ENCODE measurements at places on chromosomes 2 and 18.

DNA sequence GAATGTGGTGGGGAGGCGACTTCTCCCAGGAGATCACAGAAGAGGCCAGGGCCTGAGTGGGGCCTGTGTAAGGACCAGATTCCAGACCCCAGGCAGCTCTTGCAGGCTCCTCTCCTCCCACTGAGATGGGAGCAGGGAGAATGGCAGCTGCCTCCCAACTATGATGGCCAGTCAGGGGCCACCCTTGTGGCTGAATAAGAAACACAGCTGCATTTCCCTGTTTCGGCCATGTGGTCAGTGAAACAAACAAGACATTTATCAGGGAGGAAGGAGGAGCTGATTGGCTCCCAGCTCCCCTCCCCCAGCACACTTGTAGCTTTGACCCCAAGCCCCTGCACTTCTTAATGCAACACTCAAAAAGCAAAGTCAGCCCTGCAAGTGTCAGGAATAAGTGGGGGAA is 143.5 kb downstream of the CELF4 start:
- DNase-seq = no peak

DNA sequence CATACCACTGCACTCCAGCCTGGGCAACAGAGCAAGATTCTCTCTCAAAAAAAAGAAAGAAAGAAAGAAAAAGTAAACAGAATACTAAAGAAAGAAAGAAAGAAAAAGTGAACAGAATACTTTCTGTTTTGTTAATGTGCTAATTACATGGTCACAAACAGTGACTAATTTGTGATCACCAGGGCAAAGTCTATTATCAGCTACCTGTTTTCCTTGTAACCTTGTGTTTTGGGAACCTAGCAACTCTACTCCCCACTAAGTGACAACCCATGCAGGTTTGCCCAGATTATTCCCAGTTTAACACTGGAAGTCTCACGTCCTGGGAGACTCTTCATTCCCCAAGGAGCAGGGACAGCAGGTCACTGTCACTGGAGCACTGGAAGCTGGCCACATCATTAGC is 16.7 kb upstream of the UGT1A9 start:
- DNase-seq = no peak

GRCh38 chr18:79107886-79108285 is 38.7 kb downstream of the ATP9B start:
- no peak for DNase-seq

- no peak for DNase-seq
Observed at GRCh38 chr2:157836531-157836930, 39.6 kb downstream of the ACVR1 start.

- no peak for DNase-seq
Observed at GRCh38 chr2:48069769-48070168, 163.5 kb upstream of the FBXO11 start.

GRCh38 chr2:69244882-69245281 is 142.1 kb downstream of the GFPT1 start:
- DNase-seq = no peak

- DNase-seq = no peak
Observed at GRCh38 chr2:120014226-120014980, 1.5 kb downstream of the EPB41L5 start.

DNA sequence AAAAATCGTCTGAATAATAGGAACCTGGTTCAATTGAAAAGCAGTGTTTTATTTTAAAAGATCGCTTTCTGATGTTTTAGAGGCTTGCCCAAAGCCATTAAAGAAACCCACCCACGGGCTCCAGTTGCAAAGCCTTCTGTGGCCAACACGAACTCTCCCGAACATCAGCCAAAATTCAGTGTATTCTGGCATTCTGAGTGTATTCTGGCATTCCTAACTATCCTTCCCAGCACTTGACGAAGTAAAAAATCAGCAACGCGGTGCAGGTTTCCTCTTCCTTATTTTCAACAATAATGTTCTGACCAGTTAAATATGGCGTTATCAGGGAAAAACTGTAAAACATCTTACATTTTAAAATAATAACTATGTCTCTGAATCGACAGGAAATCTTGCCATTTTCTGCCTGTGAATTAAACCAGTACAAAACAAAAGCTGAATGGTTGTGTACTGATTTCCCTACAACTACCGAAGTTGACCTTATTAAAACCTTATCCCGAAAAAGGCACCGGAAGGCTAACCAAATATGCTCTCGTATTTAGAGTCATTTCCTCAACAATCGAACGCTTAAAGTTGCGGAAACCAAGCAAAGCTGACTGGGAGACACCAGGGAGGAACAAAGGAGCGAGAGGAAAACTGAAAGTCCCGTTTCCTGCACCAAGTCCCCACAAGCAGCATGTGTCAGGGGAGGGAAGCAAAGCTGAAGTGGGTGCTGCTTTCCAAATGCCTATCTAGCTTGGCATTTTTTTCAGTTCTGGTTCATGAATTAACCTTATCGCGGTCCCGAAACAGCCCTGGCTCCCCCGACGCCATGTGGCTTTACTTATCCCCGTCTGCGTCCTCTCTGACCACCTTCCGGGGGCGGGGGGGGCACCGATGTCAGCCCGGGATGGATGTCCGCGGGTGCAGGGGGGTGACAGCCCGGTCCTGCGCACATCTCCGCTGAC is 44.3 kb downstream of the ZNF516 start:
- DNase-seq = no peak

- DNase-seq = no peak
Observed at GRCh38 chr18:10689236-10690034, 163.6 kb downstream of the NAPG start.

GRCh38 chr2:84841577-84841976 is 39.3 kb downstream of the TRABD2A start:
- no peak for DNase-seq

DNA sequence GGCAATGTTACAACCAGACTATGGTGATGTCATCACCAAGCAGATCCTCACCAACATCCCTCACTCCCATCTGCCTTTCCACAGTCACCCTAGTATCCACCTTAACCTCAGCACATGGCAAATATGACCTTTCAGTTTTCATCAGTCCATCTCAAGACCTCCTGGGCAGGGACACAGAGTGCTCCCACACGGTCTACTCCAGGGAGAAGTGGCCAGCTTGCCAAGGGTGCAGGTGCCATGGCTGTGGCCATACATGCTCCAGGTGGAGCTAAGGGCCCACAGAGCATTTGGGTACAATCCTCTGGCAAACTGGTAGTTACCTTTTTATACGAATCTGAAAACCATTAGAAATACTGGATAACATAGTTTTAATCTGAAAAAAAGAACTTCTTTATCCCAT is 453.1 kb downstream of the ADCYAP1 start:
- no peak for DNase-seq

GRCh38 chr2:38097258-38097987 is 21.5 kb upstream of the CYP1B1 start:
- DNase-seq = no peak

DNA sequence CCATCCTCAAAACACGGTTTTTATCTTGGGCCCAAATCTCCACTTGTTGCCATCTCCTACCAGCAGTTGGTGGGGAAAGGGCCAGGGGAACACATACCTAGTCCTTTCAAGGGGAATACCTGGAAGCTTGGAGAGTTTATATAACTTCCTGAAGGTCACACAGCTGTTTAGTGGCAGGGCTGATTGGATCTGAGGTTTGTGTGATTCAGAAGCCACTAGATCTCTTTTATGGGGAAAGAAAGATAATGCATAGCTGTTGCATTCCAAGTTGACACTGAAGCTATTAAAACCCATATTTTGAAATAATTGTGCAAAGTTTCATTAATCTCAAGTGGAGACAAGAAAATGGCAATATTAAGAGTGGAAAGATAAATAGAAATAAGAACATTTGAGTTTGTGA is 134.2 kb downstream of the PLCL1 start:
- no peak for DNase-seq
